Activated CD8-positive, alpha-beta T cell treated with anti-CD3 and anti-CD28 coated beads for 36 hours (primary cell): ENCODE measurements at places on chromosomes 5 and 9. TPM values are rescaled to one million over a fixed set of nuclear protein-coding genes. Genes with fewer than 3 reads are reported as not detected.

DNA sequence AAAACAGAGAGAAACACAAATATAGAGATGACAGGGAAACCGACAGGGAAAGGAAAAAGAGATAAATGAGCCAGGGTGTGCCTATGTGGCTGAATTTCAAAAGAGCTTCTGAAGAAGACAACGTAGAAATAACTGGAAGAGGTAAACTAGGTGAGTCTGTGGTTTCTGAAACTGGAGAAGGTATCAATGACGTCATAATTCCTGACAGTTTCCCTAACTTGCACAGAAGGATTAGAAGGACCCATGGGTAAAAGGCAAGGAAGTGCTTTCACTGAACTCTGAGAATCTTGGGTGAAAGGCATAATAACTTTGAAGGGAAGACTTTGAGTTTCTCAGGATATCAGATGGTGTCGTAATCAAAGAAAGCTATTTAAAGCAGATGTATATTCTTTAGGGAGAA, 790.8 kb upstream of the NUDT12 start:
- DNase-seq, result no peak

DNA sequence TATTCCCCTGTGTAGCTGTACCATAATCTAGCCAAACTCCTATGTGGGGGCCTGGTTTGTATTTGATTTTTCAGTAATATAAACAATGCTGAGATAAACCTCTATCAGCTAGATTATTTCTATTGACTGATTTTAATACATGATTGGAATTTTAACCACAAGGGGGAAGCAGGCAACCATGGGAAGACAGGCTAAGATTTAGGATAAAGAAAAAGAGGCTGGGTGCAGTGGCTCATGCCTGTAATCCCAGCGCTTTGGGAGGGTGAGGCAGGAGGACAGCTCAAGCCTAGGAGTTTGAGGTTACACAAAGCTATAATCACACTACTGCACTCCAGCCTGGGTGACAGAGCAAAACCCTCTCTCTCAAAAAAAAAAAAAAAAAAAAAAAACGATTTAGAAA, 18.1 kb upstream of the GPX3 start:
- DNase-seq, result no peak

GRCh38 chr5:172420235-172420939, 33.9 kb downstream of the SH3PXD2B start:
- DNase-seq, result peak; percentile 45

DNA sequence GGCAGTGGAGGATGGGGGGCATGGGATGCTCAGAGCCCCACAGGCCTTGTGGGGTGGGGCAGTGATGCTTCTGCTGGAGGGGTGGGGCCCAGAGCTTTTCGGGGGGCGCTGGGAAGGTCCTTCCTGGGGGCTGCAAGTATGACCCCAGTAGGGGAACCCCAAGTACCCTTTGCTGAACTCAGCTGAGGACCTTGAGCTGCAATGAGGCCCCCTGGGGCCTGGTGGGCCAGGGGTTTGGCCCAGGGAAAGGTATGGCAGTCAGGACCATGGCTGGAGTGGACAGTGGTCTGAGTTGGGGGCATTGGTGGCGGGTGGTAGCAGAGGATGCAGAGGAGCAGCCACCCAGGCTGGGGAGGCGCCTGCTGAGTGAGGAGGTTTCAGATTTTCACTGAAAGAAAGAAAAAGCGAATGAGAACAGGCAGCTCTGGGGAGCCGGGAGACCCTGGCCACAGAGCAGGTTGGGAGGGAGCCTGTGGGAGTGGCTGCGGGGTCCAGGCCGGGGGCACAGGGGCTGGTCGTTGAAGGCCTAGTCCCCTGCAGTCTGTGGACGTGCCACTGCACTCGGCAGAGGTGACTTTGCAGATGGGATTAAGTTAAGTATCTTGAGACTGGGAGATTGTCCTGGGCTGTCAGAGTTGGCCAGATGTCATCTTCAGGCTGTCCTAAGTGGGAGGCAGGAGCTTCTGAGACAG, 19.2 kb downstream of the WNK2 start:
- no peak for DNase-seq

Gene IFNA7
- not detected for total RNA-seq

Gene TPD52L3
- total RNA-seq, result not detected

DNA sequence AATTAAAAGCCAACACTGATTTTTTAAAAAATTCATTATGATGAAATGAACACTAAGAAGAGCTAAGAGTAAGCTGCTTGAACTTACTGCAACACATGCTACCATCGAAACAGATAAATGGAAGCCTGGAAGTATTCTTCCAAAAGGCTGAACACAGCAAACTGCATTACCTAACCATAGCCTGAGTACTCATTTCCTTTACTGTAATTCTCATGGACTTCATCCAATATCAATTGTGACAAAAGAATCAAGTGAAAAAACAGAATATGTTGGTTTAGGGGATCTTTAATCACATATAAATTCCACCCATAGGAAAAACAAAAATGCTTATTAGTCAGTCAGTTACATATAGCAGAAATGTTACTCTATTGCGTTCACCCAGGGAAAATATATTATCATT, 68.5 kb downstream of the DROSHA start:
- DNase-seq, result no peak

Gene C1QTNF3
- total RNA-seq, result 1.3 TPM
